Stimulated activated CD4-positive, alpha-beta T cell treated with anti-CD3 and anti-CD28 coated beads, Interleukin-4, amount 100 ng/mL, for 24 hours (primary cell): ENCODE measurements at places on chromosomes 5 and 9.

GRCh38 chr5:129077433-129078075, 17.0 kb upstream of the ISOC1 start:
- no peak for DNase-seq

DNA sequence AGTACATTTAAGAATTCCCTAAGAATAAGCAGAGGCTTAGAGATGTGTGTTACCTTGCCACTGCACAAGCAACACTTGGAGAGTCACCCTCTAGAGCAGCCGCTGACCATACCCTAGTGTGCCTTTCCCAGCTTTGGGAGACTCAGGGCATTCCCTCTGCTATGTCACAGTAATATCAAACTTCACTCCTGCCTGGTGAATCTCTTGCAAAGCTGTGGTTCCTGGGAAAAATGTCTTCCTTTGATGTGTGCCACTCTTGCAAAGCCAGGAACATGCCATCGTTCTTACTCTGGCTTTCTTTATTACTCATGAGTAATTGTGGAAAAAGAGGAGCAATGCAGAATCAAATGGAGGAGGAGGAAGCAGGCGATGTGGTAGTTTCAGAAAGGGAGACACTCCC, 173.2 kb downstream of the CCDC192 start:
- no peak for DNase-seq

GRCh38 chr5:117615226-117615625, 1040.6 kb upstream of the SEMA6A start:
- no peak for DNase-seq

GRCh38 chr5:96326902-96327301, 106.1 kb downstream of the PCSK1 start:
- DNase-seq, result no peak

- no peak for DNase-seq
These were observed 30.4 kb downstream of the MVB12B start for GRCh38 chr9:126357074-126357473.

DNA sequence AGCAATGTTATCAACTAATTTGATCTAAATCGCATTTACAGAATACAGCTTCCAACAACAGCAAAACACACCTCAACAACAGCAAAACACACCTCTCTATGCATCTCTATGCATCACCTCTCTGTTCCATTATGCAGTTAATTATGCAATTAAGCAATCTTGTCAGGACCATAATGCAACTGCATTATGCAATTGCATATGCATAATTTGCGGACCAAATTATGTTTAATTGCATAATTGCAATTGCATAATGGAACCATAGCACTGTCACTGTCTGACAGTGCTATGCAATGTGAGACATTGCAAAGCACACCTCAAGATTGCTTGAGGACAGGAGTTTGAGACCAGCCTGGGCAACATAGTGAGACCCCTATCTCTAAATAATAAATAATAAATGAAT, 80.4 kb upstream of the PRSS3 start:
- DNase-seq, result no peak

GRCh38 chr5:12614608-12615007, 710.4 kb upstream of the CTNND2 start:
- DNase-seq, result no peak

DNA sequence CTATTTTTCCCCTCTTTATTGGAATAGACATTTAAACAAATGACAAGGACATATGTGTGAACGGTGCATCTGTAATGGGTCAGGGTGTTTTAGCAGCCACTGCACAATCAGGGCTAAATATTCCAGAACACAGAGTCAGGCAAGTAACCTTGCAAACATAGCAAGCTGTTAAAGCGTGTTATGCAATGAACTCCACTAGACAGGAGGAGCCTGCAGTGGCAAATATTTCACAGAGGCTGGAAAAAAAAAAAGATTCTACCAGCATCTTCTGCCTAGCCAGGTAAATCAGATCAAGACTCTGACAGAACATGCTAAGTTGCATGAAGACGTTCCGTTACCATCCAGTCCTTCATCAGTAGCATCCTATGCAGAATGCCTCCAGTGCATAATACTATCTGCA, 171.8 kb downstream of the SEMA5A start:
- DNase-seq, result no peak

GRCh38 chr5:156466871-156467270, 139.9 kb downstream of the SGCD start:
- DNase-seq, result no peak

- no peak for DNase-seq
These were observed 2.3 kb upstream of the CD180 start for GRCh38 chr5:67198917-67199316.

GRCh38 chr9:138023394-138024124, 146.0 kb downstream of the CACNA1B start:
- no peak for DNase-seq

DNA sequence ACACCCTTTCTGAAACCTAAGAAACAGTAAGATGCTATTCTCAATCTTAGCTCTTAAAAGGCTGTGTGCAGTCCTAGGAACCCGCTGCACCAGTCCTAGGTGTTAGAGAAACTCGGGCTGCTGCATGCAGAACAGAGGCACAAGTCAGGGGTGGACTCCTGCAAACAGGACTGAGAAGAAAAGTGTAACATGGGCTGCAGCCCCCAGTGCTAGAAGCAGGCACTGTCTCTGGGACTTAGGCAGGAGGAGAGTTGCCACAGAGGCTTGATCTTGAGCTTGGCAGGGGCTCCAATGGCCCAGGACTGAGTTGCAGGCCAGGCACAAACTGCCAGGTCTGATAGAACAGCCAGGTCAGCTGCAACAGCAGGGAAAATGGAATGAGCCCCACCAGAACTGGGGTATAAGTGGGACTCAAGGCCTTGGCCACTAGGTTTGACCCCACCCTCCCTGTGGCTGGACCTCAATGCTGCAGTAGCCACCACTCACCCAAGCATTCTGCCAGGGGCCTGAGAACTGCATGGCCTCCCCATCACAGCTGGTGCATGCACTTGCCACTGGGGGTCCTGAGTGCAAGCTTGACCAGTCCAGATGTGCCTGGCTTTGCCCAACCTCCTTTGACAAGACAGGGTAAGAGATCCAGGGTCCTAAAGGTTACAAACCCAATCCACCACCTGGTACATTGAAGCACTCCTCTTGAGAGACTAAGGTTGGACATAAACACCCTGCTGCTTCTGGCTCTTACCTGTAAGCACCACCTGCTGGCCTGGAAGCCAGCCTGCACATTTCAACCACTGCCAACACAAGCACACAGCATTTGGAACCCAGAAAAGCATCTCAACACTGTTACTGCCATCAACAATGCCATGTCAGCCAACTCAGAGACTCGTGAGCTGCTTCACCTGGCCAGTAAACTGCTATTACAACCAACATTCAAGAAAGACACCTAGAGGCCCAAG, 103.3 kb downstream of the FBXL17 start:
- no peak for DNase-seq

DNA sequence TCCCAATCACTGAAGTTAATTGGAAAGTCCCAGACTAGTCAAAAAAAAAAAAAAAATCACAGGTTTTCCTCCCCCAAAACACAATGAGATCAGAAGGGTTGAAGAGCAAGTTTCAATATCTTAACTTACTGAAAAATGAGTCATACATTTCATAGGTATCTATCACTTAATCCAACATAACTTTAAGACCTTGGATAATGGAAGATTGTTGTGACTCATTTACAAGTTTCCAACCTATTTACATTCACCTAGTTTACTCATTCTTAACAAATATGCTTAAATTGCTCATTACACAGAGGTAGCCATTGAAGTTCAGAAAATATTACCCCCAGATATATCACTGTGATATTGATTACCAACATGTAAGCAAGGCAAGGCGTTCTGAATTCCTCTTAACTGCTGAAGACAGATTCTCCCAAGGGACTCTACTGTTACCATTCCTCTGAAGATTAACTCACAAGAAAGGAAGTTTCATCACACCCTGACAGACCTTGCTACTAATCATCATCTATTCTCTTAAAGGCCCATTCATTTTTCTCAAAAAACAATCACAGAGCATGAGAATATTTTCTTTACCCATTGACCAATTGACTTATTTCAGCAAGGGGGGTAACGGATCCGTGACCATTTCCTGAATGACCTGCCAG, 563.8 kb downstream of the TLE1 start:
- DNase-seq, result no peak

GRCh38 chr5:74334062-74334761, 306.3 kb downstream of the ENC1 start:
- DNase-seq, result no peak

DNA sequence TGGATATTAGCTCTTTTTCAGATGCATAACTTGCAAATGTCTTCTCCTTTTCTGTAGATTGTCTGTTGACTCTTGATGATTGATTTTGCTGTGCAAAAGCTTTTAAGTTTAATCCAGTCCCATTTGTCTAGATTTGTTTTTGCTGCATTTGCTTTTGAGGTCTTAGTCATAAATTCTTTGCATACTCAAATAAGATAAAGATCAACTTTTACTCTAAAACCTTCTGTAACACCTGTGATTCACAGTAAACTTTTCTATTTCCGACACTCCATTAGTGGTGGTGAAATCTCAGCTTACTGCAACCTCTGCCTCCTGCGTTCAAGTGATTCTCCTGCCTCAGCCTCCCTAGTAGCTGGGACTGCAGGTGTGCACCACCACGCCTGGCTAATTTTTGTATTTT, 239.0 kb upstream of the ST8SIA4 start:
- DNase-seq, result no peak

DNA sequence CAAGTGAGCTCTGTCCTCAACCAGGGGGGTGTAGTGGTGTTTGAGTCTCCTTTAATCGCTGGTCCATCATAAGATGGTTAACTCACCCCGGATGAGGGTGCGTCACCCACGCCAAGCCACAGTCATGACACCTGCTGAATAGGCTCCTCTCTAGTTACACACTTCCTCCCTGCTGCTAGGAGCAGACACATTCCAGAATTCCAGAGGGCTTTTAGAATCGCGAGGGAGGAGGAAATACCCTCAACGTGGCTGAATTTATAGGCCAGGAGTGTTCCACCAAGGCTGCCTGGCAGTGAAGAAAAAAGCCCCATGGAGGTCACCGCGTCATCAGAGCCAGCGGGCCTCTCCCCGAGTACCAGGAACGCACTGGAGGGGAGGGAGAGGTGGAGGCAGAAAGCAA, 5.1 kb downstream of the GLRX start:
- DNase-seq, result peak; percentile 41

- no peak for DNase-seq
These were observed 171.2 kb downstream of the HSPA4 start for GRCh38 chr5:133222979-133223378.

DNA sequence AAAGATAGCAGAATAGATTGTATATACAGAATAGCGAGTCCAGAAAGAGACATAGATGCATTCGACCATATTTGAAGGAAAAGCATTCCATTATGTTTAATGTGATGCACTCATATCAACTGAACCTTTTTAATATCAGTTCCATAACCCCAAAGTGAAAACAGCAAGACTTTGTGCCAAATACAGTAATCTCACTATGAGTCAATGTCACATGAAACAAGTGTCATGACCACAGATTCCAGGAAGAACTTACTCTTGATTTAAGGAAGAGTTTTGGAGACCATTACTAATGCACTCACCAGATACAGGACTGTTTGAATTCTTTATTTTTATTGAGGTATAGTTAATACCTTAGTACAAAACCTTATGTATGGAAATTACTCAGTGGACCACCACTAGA, 220.5 kb downstream of the SH3GL2 start:
- DNase-seq, result no peak

DNA sequence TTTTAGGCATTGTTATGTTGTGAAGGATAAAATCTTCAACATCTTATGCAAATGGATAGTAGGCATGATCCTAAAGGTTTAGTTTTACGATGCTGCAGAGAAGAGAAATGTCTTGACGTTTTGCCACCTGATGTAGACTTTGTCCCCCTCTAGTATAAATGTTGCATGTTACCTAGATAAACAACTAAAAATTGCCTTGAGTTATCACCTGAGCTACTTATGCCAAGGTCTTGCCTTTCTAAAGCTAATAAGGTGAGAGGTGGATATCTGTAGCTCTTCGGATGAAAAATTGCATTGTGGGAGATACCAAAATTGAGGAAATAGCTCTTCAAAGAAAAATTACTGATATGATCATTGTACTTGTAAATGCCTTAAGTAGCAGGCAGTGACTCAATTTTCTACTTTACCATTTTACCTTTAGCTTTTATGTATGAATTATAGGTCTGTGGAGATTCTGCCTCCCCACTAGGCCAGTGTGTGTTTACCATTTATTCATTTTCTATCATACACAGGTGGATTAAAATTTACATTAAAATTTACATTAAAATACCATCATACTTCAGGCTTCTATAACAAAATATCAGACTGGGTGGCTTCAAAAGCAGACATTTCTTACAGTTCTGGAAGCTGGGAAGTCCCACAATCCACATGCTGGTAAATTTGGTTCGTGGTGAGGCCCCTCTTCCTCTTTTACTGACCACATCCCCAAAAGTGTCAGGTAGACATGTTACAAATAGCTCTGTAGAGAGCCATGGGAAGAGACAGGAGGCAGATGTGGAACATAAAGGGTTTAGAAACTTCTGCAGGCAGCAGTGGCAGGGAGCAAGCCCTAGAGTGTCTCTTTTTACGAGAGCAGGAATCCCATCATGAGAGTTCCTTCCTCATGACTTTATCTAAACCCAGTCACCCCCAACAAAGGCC, 100.7 kb upstream of the ERBIN start:
- no peak for DNase-seq

GRCh38 chr5:38601863-38602298, 45.4 kb upstream of the LIFR start:
- no peak for DNase-seq

- DNase-seq, result no peak
These were observed 79.2 kb upstream of the ABCA1 start for GRCh38 chr9:105007143-105007542.

GRCh38 chr5:38725371-38725865, 120.4 kb upstream of the OSMR start:
- no peak for DNase-seq

- DNase-seq, result no peak
These were observed 71.4 kb upstream of the CDK20 start for GRCh38 chr9:88045686-88046085.

DNA sequence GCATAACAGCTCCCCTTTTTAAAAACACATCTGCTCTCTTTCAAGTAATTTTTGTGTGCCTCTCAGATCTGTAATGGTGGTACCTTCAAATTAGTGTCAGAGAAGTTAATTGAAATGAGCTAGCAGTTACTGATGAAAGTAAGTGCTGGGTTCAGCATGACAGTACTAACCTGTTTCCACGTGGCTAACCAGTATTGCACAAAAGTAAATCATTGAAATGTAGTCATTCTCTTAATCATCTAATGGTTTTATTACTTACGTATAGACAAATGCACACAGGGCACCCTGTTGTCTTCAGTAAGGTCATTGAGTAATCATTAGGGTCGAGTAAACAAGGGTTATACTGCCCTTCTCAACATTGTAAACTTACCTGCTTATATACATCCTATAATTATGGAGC, 157.8 kb upstream of the PRR16 start:
- DNase-seq, result no peak

- DNase-seq, result no peak
These were observed 14.6 kb upstream of the SNX2 start for GRCh38 chr5:122760236-122760635.

- DNase-seq, result no peak
These were observed 77.0 kb upstream of the PITX1 start for GRCh38 chr5:135110785-135111596.

DNA sequence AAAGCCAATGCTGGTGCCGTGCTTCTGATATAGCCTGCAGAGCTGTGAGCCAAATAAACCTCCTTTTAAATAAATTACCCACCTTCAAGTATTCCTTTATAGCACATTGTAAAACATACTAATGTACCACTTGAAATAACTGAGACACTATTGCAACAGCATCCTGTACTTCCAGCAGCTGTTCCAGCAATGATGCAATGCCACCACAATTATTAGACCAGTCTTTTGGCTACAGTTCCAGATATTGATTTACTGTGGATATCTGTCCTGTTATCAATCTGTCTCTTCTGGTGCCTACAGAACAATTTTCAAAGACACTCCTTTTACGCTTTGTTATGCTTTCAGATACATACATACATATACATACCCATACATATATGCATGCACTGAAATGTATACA, 567.9 kb downstream of the TAF11L14 start:
- no peak for DNase-seq
